ENCODE measurements at places on chromosomes 2 and 18.

- no peak for DNase-seq
Observed at GRCh38 chr2:194301946-194302345, 1355.1 kb upstream of the SLC39A10 start.

DNA sequence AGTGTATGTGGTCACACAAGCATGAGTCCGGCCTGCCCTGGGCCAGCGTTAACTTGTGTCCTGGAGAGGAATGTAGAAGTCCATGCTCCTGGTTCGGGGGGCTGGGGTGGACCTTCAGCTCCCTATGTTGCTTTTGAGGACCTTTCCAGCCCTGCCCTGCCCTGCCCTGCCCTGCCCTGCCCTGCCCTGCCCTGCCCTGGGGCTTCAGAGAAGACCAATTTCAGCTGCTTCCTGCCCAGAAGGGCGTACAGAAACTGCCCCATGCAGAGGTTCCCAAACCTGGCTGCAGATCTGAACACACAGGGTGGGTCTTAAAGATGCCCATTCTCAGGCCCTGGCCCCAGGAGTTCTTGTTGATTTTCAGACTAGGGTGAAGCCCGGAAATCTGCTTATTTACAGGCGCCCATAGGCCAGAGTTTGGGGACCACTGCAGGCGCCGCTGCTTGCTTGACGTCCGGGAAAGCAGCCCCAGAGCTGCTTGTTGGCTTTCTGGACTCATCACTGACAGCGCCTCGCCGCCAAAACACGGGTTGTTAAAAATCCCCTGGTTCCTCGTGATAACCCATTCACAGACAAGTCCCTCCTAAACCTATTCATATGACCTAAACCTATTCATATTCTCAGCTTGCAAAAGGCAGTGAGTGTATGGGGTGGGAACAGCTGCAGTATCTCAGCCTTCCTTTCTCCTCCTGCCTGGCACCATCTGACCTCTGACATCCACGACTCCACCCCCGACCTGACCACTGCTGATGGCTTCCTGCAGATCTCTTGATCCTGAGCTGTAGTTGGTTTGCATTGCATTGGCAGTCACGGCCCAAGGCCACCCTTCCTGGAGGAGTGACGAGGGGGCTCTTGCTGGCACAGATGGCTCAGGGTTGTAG is 198.3 kb downstream of the GLI2 start:
- DNase-seq: no peak

DNA sequence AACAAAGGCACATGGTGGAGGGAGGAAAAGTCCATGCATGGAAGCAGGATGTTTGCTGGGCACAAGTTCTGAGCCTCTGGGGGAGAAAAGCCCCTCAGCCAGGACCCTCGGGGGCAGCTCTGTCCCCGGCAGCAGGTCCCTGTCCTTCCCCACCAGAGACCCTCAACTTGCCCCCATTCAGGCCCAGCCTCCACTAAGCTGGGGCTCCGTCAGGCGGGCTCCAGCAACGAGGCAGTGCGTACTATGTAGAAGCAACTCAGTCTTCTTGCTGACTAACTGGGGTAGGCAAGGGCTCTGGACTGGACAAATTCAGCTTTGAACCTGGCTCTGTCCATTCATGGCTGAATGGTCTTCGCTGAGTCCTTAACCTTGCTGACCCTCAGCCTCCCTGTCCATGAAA is 23.0 kb downstream of the CFAP65 start:
- no peak for DNase-seq

GRCh38 chr2:64975232-64975821 is 13.9 kb upstream of the SLC1A4 start:
- DNase-seq: no peak

DNA sequence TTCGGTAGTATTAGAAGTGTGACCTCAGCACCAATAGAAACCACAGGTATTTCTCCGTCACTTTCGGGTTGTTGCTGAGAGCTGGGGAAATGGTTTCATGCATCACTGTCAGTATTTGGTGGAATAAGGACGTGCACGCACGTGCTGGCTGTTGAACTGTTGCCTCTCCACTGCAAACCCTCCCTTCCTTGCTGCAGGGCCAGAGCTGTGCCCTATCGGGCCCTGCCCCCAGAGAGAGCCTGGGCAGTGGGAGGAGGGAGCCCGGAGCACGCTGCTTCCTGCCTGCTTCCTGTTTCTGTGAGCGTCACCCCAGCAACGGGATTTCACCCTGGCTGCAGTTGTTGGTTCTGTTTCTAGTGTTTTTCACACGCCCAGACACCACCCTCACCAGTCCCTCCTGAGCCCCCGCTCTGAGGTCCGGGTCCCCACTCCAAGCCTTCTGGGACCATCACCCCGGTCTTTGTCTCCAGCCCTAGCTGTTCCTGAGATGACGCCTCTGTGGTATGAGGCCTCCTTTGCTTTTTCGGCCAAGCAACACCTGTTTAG is 47.4 kb downstream of the LRRFIP1 start:
- no peak for DNase-seq

- no peak for DNase-seq
Observed at GRCh38 chr2:28620291-28620793, 124.5 kb downstream of the PLB1 start.
